ENCODE measurements at places on chromosomes 5 and 9. TPM values are rescaled to one million over a fixed set of nuclear protein-coding genes. Genes with fewer than 3 reads are reported as not detected.

Gene AK1
- 35.5 TPM for polyA plus RNA-seq

Gene GABRG2
- 3.1 TPM for polyA plus RNA-seq

Gene GRM6
- 0.50 TPM for polyA plus RNA-seq

Gene GPR151
- polyA plus RNA-seq = not detected

Gene PIP5KL1
- 19.5 TPM for polyA plus RNA-seq

Gene RPL35
- polyA plus RNA-seq = 4,572 TPM

Gene KIF24
- polyA plus RNA-seq = 1.0 TPM

Gene PRKACG
- polyA plus RNA-seq = not detected

Gene NR3C1
- 0.89 TPM for polyA plus RNA-seq

Gene DAPK1
- polyA plus RNA-seq = 32.2 TPM

Gene PCDHA9
- polyA plus RNA-seq = 1.1 TPM

Gene NRG2
- 0.37 TPM for polyA plus RNA-seq

Gene SPAG8
- polyA plus RNA-seq = 0.45 TPM

Gene CDKN2B
- polyA plus RNA-seq = 0.29 TPM

Gene FOXD4
- not detected for polyA plus RNA-seq

Gene TRAF2
- 24.8 TPM for polyA plus RNA-seq

Gene SEMA5A
- polyA plus RNA-seq = 1.8 TPM

Gene CER1
- 0.73 TPM for polyA plus RNA-seq

Gene HOMER1
- 80.3 TPM for polyA plus RNA-seq

Gene GFI1B
- 0.28 TPM for polyA plus RNA-seq

Gene PCDHB7
- polyA plus RNA-seq = 0.48 TPM

Gene PAEP
- polyA plus RNA-seq = not detected

Gene FOXD4L3
- polyA plus RNA-seq = not detected

Gene CLIC3
- polyA plus RNA-seq = 0.57 TPM

Gene SPINK7
- polyA plus RNA-seq = not detected

Gene DMRT3
- not detected for polyA plus RNA-seq

Gene TMEFF1
- 6.6 TPM for polyA plus RNA-seq

Gene SH3PXD2B
- polyA plus RNA-seq = 48.0 TPM

Gene PPP6C
- 31.9 TPM for polyA plus RNA-seq

Measured in GM23338 (cell line).